Natural killer cell (primary cell): ENCODE measurements at places on chromosomes 3 and 15. TPM values are rescaled to one million over a fixed set of nuclear protein-coding genes. Genes with fewer than 3 reads are reported as not detected.

DNA sequence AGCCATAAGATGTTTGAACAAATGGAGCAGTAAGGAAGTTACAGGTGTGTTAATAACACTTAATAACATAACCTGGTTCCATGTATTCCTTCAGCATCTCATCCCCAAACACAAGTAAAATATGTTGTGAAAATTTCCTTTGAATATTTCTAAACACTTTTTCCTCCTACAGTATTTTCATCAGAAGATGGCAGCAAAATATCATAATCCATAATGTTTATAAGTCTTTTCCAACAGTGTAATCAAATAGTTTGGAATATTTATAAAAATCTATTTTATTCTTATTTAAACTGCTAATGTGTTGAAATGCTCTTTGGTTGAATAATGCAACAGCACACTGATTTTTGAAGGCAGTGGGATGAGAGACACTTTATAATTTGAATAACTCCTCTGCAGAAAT is 1020.5 kb downstream of the OTOL1 start:
- no peaks in the 10 kb centered on the region for H3K36me3 ChIP-seq
- no peaks in the 10 kb centered on the region for H3K27me3 ChIP-seq
- no peak overlapping the region for H3K4me3 ChIP-seq
- no peak for DNase-seq

The ARPIN gene
- 0.23 TPM for total RNA-seq

DNA sequence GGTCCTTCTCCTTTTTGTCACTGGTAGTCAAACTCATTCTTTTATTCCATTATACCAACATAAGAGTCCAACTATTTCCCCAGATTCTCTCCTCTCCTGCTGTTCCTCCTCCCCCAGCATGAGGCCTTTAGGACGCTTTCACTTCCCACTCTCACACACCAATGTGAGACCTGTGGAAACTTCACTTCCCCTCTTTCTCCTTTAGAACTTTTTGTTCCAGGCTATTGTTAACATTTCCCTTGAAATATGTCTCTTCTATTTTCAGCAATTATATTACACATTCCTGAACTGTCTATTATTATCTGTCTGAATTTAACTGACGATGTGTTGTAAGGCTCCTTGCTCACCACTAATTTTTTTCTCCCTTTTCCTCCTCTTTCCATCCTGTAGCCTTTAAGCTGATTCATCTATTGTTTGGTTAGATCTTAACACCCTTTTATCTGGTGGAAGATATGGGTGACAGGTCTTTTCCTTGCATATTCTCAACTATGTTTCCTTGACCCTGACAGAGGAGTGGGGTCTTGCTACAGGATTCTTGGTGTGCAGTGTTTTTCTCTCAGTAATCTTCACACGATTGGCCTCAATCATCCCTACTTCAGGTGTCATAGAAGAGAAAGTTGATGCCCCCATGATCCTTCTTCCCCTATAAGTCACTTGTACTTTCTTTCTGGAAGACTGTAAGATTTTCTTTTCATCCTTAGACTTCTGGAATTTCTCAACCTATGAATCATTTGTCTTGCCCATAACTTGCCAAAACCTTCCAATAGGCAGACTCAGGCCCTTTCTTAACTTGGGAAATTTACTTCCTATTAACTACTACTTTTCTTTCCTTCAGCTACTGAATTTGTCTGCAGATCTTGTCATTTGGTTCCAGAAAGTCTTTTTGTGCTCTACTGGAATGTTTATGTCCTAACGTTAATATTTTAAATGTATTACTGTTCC is 5.9 kb downstream of the CYP19A1 start:
- DNase-seq, result no peak
- H3K4me3 ChIP-seq, result no peak overlapping the region
- no peaks in the 10 kb centered on the region for H3K27me3 ChIP-seq
- no peak overlapping the region for H3K27ac ChIP-seq

The SENP8 gene
- total RNA-seq, result 0.27 TPM

The AP2M1 gene
- total RNA-seq, result 168 TPM

DNA sequence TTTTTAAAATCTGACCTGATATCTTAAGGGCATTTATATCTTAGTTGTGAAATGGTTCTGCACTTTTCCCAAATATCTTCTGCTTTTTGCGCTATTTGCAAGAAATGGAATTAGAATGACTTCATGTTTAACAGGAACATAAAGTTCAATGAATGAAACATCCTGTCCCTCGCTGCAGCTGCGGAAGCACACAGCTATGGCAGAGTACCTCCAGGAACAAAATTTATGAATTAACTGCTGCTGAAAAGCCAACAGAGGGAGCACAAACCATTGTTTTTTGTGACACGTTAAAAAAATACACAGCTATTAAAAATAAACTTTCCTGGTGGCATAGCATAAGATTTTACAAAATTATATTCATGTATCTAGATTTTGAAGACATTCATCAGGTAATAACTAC is 404.4 kb upstream of the MDFIC2 start:
- no peak overlapping the region for H3K27ac ChIP-seq
- no peaks in the 10 kb centered on the region for H3K36me3 ChIP-seq
- no peak overlapping the region for H3K4me3 ChIP-seq
- no peak for DNase-seq
- no peaks in the 10 kb centered on the region for H3K27me3 ChIP-seq

- H3K27me3 ChIP-seq, result no peaks in the 10 kb centered on the region
- no peak for DNase-seq
- no peaks in the 10 kb centered on the region for H3K36me3 ChIP-seq
- no peak overlapping the region for H3K4me3 ChIP-seq
Measured at GRCh38 chr15:59941612-59942011, 62.5 kb upstream of the FOXB1 start.

DNA sequence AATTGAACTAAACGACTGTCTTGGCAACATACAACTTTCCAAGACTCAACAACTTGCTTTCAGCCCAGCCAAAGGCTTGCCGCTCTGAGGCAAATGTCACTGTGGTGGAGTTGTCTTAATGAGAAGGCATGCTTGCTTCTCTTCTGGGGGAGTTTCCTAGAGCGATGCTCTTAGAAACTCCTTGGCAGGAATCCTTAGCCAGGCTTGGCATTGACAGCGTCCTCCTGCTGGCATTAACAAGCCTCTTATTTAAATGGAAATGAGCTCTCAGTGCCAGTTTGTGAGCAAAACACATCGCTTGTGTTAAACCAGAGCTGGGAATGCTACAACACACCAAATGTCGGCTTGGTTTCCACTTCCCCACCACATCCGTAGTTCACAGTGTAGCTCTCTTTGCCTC is 265.5 kb upstream of the TPRG1 start:
- DNase-seq, result no peak
- H3K36me3 ChIP-seq, result no peaks in the 10 kb centered on the region
- no peaks in the 10 kb centered on the region for H3K4me1 ChIP-seq
- no peak overlapping the region for H3K27ac ChIP-seq
- H3K4me3 ChIP-seq, result no peak overlapping the region

The ACOX2 gene
- not detected for total RNA-seq
